Smooth muscle cell of bladder (primary cell): ENCODE measurements at places on chromosomes 11 and 22. TPM values are rescaled to one million over a fixed set of nuclear protein-coding genes. Genes with fewer than 3 reads are reported as not detected.

POLR2F gene
- total RNA-seq, result 60.2 and 80.4 TPM in 2 replicates

C1QTNF5 gene
- total RNA-seq, result 17.5 and 34.5 TPM in 2 replicates

DAGLA gene
- total RNA-seq, result 1.3 and 1.8 TPM in 2 replicates

MS4A6A gene
- total RNA-seq, result not detected in 2 replicates

SLC35C1 gene
- total RNA-seq, result 12.9 TPM in 2 replicates

CCND1 gene
- 117 and 208 TPM in 2 replicates for total RNA-seq

TEAD1 gene
- total RNA-seq, result 59.0 and 75.5 TPM in 2 replicates

CCDC89 gene
- total RNA-seq, result 3.3 and 4.3 TPM in 2 replicates

PDGFB gene
- total RNA-seq, result 0.09 and 0.14 TPM in 2 replicates

SLC22A12 gene
- not detected in 2 replicates for total RNA-seq

RASGRP2 gene
- 0.18 and 0.71 TPM in 2 replicates for total RNA-seq

TPBGL gene
- under 0.01 TPM in 1 of 2 replicates, not detected in the other for total RNA-seq

AMPD3 gene
- total RNA-seq, result 5.2 and 6.5 TPM in 2 replicates

DDX17 gene
- total RNA-seq, result 372 and 530 TPM in 2 replicates

MS4A3 gene
- not detected in 2 replicates for total RNA-seq

C2CD3 gene
- 4.1 and 5.9 TPM in 2 replicates for total RNA-seq

KCTD21 gene
- 4.1 and 6.9 TPM in 2 replicates for total RNA-seq

OR51B5 gene
- total RNA-seq, result 0.18 and 0.28 TPM in 2 replicates
